ENCODE measurements at places on chromosomes 4 and X.

DNA sequence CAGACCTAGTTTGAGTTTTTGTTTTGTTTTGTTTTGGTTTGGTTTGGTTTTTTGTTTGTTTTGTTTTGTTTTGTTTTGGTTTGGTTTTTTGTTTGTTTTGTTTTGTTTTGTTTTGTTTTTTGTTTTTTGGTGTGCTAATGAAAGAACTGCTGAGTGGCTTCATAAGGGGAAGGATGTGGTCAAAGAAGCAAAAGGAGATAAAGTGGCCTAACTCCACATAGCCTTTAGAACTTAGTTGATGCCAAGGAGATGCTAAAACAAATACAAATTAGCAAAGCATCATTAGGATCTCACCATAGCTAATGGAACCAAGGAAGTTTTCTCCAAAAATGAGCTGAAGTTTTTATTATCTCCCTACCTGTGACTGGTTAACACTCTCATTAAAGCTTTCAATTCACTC, 44.6 kb upstream of the TMEM164 start:
- DNase-seq = no peak

DNA sequence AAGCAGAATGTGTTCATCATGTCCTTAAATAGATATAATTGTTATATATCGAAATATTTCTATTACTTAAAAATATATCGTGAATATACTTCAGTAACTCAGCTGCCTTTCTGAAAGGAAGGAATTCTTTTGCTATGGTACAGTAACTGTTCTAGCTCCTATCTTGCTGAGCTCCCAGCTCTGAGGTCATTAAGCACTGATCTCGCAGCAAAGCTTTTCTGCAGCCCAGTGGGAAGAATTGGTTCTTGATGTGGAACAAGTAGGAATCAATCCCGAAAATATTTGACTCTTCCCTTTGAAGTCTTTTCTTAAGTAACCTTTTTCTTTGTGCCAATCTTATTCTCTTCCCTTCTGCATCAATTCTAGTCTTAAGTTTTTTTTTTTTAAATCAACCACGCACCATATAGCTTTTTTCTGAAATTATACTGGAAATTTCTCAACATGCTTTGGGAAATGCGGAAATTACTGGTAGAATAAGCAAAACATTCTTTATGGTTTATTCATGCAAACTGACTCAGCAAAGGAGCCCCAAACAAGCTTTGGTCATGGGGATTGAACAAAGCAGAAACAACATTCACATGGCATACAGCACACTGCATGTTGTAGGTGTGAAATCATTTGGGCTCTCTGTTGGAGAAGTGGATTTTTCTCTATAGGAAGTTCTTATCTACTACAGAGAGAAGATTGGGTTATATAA, 428.9 kb upstream of the GNPDA2 start:
- DNase-seq = no peak

DNA sequence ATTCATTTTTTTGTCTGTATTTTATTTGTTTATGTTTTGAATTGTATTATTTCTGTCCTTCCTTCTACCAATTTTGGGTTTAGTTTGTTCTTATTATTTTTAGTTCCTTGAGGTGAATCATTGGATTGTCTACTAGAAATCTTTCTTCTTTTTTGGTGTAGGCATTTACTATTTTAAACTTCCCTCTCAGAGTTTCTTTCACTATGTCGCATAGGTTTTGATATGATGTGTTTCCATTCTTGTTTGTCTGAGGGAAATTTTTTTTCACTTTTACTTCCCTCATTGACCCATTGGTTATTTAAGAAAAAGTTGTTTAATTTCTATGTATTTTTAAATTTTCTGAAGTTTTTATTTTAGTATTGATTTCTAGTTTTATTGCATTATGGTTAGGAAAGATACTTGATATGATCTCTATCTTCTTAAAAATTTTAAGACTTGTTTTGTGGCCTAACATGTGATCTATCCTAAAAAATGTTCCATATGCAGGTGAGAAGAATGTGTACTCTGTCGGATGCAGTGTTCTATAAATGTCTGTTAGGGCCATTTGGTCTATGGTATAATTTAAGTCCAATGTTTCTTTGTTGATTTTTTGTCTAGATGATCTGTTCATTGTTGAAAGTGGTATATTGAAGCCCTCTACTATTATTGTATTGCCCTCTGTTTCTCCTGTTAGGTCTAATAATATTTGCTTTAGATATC, 68.8 kb downstream of the IL15 start:
- no peak for DNase-seq

GRCh38 chr4:9608300-9608699, 164.1 kb downstream of the DEFB131A start:
- no peak for DNase-seq

DNA sequence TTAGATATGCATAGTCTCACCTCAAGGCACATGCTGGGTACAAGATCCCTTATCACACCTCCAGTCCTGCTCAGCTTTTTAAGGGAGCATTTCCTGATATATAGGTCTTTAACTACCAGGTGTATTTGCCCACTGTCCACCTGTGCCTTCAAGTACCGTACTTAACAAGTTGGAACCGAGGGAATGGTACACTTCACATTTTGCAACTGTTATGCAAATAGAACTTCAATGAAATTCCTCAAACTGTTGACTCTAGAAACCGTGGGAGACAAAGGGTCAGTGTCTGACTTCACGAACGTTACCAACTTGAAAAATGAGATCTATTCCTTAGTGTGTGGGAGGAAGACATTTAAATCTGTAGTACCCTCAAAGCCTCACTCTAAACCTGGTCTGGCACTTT, 5.2 kb downstream of the TRIM2 start:
- DNase-seq = no peak

DNA sequence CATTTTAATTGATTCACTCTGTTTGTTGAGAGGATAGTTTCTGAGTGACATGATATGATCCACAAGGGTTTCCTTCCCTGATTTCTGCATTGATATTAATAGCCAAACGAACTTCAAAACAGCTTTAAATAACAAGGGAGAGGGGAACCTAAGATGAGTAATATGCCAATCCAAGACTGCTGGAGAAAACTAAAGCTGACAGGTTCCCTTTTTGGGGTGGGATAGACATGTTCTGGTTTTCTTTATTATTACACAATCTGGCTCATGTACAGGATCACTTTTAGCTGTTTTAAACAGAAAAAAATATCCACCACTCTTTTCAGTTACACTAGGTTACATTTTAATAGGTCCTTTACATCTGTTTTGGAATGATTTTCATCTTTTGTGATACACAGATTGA, 182.2 kb downstream of the AR start:
- no peak for DNase-seq

DNA sequence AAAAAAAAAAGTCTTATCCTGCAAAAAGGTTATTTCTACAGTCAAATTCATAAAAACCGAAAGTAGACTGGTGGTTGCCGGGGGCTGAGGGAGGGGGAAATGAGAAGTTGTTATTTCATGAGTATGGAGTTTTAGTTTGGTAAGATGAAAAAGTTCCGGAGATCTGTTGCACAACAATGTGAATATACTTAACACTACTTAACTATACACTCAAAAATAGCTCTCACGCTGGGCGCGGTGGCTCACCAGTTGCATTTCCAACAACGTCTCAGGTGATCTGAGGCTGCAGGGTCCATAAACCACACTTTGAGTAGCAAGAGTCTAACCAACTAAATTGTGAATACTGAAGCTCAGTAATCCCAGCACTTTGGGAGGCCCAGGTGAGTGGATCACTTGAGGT, 52.4 kb downstream of the ANOS1 start:
- no peak for DNase-seq

GRCh38 chr4:17490575-17491059, 21.3 kb downstream of the QDPR start:
- no peak for DNase-seq

GRCh38 chr4:7546809-7547367, 112.2 kb upstream of the PSAPL1 start:
- DNase-seq = no peak

DNA sequence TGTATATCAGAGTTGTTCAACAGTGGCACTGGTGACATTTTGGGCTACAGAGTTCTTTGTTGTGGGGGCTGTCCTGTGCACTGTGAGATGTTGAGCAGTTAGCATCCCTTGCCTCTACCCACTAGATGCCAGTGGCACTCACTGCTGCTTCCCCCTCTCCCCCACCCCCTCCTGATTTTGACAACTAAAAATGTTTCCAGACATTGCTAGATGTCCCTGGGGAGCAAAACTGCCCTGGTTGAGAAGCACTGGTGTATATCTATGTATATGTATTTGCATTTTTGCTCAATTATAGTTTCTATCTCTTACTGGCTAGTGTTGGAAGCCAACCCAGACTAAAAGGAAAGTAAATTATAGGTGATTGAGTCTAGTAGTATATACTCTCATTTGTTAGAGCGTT, 2.4 kb downstream of the TMEM131L start:
- no peak for DNase-seq

DNA sequence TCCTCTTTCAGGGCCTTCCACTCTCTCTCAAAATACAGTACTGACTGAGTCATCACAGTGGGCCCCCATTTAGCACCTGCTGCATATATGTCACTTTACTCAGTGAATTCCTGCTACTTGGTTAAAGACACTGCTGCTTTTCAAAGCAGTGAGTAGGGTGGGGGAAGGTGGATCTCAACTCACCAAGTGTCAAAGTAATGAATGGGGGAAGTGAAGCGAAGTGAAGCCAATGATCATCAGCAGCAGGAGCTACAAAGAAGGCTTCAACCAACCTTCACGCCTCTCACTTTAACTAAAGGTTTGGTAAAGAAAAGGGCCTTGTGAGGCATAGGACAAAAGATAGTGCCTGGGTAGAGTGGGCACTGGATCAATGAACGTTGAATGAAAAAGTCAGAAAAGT, 424.1 kb downstream of the SMARCA1 start:
- DNase-seq = no peak

DNA sequence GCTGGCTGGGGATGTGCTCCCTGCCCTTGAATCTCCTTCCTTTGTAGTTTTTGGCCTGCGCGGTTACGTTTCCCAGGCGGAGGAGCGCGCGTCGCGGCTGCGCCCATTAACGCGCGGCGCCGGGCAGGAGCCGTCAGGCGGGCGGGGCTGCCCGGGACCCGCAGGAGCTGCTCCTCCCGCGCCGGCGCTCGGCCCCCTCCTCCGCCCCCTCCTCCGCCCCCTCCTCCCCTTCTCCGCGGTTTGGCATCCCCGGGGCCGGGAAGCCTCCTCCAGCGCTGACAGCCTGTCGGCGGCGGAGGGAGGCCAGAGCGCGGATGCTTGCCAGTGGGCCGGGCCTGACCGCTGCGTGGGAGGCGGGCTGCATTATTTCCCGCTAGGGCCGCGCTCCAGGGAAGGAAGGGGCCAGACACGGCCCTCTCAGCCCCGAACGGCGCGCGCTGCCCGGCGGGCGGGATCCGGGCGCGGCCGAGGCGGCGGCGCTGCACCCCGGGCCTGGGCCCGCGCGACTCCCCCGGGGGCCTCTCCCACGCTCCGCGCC, at the start of gene DCLK2:
Gene DCLK2 (plus strand): TSS at position 405 of the 538 bp plus-strand sequence. CDS start 583 bp downstream, outside the sequence.
- no peak for DNase-seq

GRCh38 chr4:40699648-40700047, 50.1 kb upstream of the NSUN7 start:
- DNase-seq = no peak

DNA sequence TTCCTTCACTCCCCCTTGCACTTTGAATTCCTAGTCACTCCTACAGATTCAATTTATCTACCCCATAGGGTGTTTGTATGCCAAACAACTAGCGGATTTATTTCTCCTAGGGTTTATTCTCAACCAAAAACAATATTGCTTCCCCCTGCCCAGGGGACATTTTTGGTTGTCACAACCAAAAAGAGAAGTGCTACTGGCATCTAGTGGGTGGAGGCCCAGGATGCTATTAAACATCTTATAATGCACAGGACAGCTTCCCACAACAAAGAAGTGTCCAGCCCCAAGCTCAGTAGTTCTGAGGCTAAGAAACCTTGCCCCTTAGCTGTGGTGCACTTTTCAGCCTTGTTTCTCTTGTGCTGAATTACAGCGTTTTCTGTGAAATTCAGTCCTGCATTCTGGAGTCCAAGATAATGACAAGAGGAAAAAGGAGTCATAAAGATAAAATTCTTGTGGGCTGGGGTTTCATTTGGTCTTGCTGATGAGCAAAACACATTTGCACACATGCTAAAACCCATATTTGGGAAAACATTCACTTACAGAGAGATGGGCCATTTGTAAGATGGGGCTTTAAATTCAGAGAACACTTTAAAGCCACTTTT, 11.2 kb upstream of the SYTL4 start:
- no peak for DNase-seq

DNA sequence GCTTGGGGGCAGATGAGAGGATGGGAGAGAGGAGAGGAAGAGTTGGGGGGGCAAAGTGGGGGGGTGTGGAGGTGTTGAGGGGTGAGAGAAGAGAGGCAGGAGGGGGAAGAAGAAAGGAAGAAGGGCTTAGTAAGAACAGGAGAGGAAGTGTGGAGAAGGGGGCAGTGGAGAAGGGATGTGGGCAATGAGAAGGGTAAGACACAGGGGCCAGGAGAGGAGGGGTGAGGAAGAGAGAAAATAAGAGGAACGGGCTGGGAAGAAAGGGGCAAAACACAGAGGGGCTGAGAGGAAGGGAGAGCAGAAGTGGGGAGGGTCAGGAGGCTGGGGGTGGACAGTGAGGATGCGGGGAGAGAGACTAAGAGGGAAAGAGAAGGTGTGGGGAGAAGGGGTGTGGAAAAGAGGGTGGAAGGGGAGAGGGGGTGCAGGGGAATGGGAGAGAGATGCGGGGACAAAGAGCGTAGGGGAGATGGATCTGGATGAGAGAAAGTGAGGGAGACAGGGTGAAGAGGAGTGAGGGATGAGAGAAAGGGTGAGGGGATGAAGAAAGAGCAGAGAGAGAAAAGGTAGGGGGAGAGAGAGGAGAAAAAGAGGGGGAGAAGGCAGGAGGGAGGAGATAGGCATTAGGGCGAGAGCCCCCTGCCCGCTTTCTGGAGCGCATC, 12.9 kb downstream of the SH3KBP1 start:
- no peak for DNase-seq

- no peak for DNase-seq
These were observed 24.5 kb downstream of the SH3RF1 start for GRCh38 chr4:169246279-169246678.

DNA sequence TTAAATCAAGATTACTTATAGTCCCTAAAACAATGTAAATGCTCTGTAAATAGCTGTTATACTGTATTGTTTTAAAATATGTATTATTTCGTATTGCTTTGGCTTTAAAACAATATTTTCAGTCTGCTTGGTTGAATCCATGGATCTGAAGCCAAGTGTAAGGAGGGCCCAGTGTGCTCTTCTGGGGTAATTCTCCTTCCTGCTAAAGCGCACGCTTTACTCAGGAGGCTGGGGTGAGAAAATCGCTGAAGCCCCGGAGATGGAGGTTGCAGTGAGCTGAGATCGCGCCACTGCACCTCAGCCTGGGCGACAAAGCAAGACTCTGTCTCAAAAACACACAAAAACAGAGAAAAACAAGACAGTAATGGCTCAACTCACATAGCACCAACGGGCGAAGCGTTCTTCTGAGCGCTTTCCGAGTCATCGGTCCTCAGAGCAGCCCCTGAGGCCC, 391 bp upstream of the IDUA start:
- no peak for DNase-seq

- DNase-seq = no peak
These were observed 814.0 kb upstream of the NDST4 start for GRCh38 chr4:115927382-115927781.
